Fibroblast of pulmonary artery (primary cell): ENCODE measurements at places on chromosomes 2 and 18.

DNA sequence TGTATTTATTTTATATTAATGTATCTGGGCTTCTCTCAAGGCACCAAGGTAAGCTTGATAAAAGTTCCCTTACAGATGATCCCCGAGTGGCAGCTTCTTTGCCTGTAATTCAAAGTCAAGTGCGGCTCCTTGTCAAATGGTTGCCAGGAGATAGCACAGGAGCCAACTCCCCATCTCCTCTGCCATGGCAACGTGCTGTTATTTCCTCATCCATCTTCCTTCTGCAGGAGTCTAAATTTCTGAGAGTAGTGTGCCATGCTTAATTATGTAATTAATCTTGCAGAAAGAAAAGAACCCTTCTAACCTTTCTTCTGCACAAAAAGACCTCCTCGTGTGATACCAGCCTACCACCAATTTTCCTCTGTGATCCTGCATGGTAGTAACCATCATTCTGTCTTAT lies 46.2 kb upstream of the ACMSD start:
- no peak for DNase-seq

- no peak for DNase-seq
Measured at GRCh38 chr18:26091047-26091630, 726 bp upstream of the SS18 start.

DNA sequence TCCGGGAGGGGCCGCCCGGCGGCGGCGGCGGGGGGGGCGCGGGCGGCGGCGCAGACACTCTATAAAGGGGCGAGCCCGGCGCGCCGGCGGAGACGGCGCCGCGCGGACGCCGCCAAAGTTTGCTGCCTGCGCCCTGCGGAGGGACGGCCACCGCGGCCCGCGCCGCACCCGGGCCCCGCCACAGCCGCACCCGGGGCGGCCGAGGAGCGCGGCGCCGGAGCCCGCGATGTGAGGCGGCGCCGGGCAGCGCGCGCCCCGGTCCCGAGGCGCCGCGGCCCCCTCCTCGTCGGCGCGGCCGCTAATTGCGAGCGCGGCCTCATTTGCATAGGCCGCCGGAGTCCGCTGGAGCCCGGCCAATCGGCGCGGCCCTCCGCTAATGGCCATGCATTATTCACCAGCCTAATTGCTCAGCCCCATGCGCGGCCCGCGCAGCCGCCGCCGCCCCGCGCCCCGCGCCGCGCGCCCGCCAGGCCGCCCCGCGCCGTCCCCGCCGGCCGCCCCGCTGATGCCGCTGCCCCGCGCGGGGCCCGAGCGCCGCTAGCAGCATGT lies at the start of gene SALL3:
Gene SALL3, plus strand, starts transcription at position 89 of the 549 bp plus-strand sequence. Its CDS starts 457 bp downstream, at position 546.
- no peak for DNase-seq

DNA sequence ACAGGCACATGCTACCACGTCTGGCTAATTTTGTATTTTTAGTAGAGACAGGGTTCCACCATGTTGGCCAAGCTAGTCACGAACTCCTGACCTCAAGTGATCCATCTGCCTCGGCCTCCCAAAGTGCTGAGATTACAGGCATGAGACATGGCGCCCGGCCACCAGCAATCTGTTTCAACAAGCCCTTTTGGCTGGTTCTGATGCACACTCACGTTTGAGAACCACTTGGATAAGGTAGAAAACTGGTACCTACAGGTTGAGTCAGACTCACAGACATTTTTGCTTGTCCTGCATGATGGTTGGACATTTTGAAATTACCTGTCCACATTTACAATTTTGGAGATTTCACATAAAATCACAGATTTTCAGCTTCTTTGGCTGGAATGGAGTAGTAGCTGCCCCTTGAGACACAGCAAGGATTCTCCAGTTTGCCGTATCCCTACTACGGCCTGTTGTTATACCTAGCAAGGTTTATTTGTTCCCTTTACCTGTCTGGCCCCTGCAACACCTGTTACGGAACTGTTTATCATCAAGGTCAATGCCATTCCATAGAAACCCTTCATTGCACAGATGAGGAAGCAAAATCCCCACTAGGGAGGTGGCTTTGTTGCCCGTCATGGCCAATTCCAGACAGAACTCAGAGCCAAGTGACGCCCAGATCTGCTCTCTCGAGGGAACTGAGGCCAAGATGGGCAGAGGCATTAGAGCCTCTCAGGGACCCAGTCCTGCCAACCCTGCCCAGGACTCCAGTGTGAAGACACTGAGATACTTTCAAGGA lies 31.4 kb upstream of the IGFBP2 start:
- DNase-seq: no peak

- no peak for DNase-seq
Measured at GRCh38 chr18:25038261-25038660, 313.7 kb downstream of the ZNF521 start.

GRCh38 chr2:239193401-239193811 lies 207.4 kb downstream of the HDAC4 start:
- DNase-seq: no peak

DNA sequence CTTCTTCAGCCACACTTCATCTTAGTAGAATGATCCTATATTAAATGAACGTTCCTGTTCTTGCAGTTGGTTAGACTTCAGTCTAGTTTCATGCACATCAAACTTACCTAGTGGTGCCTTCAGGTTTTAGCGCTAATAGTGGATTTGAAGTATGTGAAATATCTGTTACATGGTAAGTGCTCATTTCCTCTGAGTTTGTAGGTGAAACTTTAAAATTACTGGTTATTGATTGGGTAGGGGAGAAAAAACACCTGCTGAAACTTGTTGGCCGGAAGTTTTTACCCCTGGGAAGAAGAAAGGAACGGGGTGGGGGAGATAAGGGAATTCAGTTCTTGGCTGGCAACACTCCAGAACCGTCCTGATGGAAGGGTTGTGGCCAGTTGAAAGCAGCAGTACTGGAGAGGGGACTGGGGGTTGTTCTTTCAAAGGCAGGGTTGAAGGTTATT lies 112.8 kb downstream of the SPTBN1 start:
- DNase-seq: no peak

DNA sequence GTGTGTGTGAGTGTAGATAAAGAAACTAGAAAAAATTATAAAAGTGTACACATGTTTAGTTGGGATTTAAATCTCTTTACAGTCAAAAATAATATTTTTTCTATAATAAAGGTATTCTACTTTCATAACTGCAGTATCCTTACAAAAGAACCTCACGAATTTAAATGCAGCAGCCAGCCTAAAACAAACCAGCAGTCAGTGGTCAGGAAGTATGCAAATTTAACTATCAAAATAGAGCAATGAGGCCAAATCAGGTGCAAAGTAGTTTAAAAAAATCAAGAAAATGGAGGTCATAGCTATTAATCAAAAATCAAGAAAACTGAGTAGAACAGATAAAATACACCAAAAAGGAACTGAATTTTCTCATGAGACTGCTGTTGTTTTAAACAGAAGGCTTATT lies 407.1 kb downstream of the CDH19 start:
- DNase-seq: no peak

GRCh38 chr18:36186461-36187192 lies 670 bp upstream of the MOCOS start:
- no peak for DNase-seq
